ENCODE measurements at places on chromosomes 7 and 10. TPM values are rescaled to one million over a fixed set of nuclear protein-coding genes. Genes with fewer than 3 reads are reported as not detected.
A peak's percentile ranks its signal among the peaks of the same experiment; 100 is the strongest.

CUBN gene
- 2.5 TPM for polyA plus RNA-seq

SPDYE18 gene
- polyA plus RNA-seq = 0.30 TPM

DNA sequence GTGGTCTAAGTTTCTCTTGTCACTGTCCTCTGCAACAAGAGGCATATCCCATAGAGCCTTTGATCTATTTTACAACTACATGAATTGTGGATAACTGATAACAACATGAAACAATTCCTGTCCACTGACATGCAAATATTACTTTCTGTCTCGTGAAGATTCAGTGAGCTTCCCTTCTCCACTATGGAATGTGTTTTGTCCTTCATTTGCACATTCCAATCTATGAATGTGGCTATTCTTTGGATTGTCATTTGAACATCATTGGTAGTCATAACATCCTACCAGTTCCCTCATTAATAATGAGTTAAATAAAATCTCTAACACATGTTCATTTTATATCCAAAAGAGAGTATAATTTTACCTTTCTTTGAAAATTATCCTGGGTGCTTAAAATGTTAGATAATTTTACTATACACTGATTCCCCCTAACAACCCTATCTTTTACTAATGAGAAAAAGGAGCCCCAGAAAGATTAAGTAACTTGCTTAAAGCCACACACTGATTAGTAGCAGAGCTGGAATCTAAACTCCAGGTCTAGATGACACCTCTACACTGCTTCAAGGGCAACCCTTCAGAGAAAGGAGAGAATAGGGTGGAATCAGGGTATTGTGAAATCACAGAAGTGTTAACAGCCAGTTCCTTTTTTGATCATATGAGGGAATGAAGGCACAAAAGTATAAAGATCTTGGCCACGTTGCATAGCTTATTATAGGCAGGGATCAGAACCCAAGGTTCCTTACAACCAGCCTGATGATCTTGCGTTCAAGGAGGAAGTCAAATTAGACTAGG, 39.1 kb downstream of the PDE1C start:
- no peak for DNase-seq

GRCh38 chr7:142407939-142408570, 150.2 kb upstream of the PRSS58 start:
- no peak for DNase-seq

PRPS1L1 gene
- polyA plus RNA-seq = not detected

KCNH2 gene
- 12.1 TPM for polyA plus RNA-seq

GRCh38 chr7:137882261-137882668, 35.5 kb upstream of the DGKI start:
- peak; percentile 97 for DNase-seq

DNA sequence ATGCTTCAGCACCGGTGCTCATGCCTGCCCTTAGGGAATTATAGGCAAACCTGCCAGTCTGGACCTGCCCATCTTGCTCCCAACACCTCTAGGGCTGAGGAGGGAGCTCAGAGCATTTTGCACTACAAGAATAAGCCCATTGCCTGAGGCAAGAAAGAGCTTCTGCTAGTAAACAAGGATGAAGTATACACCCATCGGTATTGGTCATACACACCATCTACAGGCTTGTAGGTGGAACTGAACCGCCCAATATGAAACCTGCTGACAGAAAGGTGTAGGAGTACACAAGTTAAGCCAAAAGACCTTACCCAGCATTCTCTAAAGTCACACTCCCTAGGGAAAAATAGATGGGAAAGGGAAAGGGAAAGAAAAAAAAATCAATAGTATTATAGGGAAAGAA, 957.0 kb upstream of the LRRTM3 start:
- no peak for DNase-seq

LMBR1 gene
- 36.4 TPM for polyA plus RNA-seq

PNPLA8 gene
- 25.7 TPM for polyA plus RNA-seq

CUTC gene
- polyA plus RNA-seq = 19.5 TPM

POU6F2 gene
- polyA plus RNA-seq = 0.10 TPM

- peak; percentile 34 for DNase-seq
Measured at GRCh38 chr10:106387063-106387462, 777.4 kb downstream of the SORCS1 start.

PUS7 gene
- 11.4 TPM for polyA plus RNA-seq

PTN gene
- polyA plus RNA-seq = 112 TPM

- DNase-seq = no peak
Measured at GRCh38 chr10:119859420-119860258, 13.0 kb downstream of the MCMBP start.

DNA sequence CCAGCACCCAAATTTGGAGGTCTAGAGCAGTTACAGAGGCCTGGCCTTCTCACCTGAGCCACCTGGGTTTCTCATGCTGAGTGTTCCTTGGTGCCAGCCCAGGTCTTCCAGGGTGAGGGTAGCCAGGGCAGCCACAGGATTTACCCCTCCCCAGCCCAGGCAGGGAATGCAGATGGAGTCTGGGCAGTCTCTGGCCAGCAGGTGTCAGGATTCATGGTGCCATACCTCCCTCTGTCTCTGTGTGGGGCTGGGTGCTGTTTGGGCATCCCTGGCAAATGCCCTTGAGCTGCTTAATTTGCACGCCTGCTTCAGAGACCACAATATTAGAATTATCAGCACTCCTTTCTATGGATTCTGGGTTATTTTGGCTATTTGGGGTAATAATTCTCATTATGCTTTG, 246.7 kb downstream of the GFRA1 start:
- DNase-seq = no peak

GRCh38 chr7:1355568-1356340, 103.5 kb downstream of the MICALL2 start:
- no peak for DNase-seq

- DNase-seq = no peak
Measured at GRCh38 chr10:77844713-77845445, 81.7 kb downstream of the DLG5 start.

GRCh38 chr10:80319318-80319717, 29.9 kb upstream of the MAT1A start:
- DNase-seq = no peak

CCDC146 gene
- 13.0 TPM for polyA plus RNA-seq

TET1 gene
- 11.1 TPM for polyA plus RNA-seq

TMEM130 gene
- 2.8 TPM for polyA plus RNA-seq

- peak; percentile 67 for DNase-seq
Measured at GRCh38 chr7:69598487-69599285, 411 bp downstream of the AUTS2 start.

EVX1 gene
- polyA plus RNA-seq = not detected

DNA sequence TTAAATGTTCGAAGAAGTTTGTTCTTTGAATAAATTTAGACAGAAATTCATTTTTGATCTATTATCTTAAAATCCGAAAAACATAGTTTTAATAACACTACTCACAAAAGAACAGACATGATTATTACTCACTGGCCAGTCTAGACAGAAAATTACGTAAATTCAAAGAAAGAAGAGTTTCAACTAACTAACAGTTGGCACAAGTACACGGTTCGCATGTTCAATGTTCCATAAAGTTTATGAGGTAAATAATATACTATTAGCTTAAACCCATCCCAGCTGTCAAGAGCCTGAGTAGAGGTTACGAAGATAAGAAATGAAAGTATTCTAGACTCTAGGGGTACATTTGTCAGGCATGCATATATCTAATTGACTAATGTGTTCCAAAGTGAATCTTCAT, 151.8 kb upstream of the ASAH2 start:
- no peak for DNase-seq

DNA sequence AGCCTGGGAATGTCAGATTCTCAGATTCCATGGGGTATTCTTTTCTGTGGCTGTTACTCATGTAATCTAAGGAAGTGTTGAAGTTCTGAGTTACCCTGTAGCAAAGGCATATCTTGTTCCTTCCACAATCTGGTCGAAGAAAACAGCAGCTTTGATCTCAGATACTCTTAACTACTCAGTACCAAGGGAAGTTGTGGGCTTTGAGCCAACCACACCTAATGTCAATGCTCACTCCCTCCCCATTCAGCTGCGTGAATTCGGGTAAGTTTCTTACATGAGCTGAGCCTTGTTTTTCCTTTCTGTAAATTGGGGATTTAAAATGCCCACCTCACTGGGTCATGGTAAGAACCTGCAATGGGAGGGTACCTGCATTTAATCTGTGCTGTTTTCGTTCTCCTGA, 52.5 kb downstream of the PTPRN2 start:
- DNase-seq = no peak

- no peak for DNase-seq
Measured at GRCh38 chr7:137928626-137929025, 73.3 kb downstream of the CREB3L2 start.

- DNase-seq = no peak
Measured at GRCh38 chr10:16292366-16292765, 144.4 kb upstream of the PTER start.

GRCh38 chr7:138569418-138569817, 109.4 kb downstream of the TRIM24 start:
- no peak for DNase-seq

GRCh38 chr7:9937944-9938631, 1035.6 kb upstream of the PHF14 start:
- no peak for DNase-seq

DNA sequence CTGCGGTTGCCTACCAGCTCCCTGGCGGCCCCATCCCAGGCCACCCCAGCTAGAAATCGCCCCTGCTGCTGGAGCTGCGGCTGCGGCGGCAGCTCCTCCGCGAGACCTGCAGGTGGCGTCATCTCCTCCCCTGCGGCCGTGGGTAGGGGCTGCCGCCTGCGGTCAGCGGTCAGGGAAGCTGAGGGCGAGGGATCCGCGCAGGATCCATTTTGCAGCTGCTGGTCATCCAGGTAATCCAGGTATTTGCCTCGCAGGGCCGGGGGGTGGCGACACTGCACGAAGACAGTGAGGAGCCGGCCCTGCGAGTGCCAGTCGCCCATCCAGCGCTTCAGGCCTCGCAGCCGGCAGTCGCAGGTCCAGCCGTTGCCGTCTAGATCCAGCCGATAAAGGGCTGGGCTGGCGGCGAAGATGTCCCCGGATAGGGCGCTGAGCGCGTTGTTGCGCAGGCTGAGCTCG, 1.5 kb downstream of the TRIL start:
- peak; percentile 78 for DNase-seq

- no peak for DNase-seq
Measured at GRCh38 chr7:106608661-106609060, 52.3 kb downstream of the CCDC71L start.

NRG3 gene
- 0.41 TPM for polyA plus RNA-seq
